SK-N-SH treated with all-trans-retinoic acid at 6 μM for 48 hours (cell line): ENCODE measurements at places on chromosomes 4 and X.

- peak; percentile 52; the same call in 1 of the 3 replicates for ATAC-seq
These were observed 281.5 kb upstream of the KLF3 start for GRCh38 chr4:38382520-38382919.

DNA sequence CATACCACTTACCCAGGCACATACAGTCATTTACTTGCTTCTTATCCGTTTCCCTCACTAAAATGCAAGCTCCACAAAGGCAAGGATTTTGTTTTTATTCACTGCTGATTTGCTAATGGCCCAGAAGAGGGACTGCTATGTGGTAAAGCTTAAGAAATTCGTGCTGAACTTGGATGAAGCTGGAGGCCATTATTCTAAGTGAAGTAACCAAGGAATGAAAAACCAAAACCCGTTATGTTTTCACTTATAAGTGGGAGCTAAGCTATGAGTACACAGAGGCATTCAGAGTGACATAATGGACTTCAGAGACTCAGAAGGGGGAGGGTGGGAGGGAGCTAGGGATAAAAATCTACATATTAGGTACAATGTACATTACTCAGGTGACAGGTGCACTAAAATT, 47.2 kb downstream of the RAB33B start:
- ATAC-seq, result no peak

DNA sequence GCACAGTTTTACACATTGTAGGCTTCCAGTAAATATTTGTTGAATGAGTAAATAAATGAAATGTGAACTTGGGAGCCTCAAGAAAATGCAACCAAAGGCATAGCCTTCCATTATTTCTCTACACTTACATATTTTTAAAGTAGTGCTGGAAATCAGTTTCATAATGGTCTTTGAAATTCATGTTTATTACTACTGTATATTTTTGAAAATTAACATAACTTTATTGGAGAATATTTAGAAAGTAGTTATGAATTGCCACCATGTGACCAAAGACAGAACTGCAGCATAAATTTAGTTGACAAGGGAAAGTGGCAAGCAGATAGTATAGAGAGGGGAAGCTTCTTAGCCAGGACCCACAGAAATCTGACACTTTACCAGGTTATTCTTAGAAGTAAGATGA, 6.4 kb downstream of the TCEAL8 start:
- ATAC-seq, result peak; percentile 66

DNA sequence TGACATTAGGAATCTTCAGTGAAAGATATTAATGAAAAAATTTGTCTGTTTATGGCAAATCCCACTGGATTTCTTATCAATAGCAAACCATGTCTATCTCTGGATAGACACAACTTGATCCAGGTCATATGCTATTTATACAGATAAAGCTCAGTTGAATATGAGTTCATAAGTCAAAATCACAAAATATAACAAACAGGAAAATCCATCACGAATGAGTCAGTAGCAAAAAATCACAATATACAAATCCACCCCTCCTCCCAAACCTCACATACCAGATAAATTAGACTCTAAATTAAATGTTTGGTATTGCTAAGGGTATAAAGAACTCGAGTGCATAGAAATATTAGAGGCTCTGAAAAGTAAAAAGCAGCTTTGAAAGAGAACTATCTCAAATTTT, 420.5 kb downstream of the TLL1 start:
- ATAC-seq, result no peak

DNA sequence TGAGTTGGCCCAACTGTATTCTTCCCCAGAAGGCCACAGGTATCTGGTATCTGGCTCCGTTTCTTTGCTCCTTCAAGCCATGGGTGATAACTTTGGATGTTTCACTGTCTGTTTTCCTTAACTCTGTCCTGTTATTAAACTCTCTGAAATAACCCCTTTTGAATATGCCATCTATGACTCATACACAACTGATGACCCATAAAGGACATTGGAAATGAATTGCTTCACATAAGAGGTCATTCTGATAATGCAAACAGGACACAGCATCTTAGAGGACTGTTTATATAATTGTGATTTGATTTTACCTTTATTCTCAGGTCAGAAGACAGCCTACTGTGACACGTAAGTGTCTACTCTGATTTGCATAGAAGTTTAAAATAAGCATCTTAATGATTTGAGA, 227.7 kb downstream of the VEGFC start:
- no peak for ATAC-seq

GRCh38 chr4:112055100-112055499, 90.2 kb upstream of the FAM241A start:
- no peak for ATAC-seq

DNA sequence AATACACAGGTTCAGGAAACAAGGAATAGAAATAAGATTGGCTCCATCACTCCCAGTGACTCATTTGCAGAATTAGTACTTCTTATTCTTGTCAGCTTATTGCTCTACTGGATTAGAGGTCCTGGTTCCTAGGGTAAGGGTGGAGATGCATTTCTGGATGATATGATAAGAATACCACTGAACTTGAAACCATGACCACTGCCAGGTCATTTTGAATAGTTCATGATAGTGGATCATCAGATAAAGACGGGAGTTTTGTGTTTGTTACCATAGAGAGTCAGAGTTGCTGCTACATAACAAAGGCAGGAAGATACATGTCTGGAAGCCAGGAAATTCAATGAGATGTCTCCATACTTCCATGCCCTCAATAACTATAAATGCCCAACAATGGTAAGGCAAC, 109.2 kb upstream of the FAT1 start:
- ATAC-seq, result no peak

GRCh38 chrX:53768451-53768850, 81.9 kb upstream of the HUWE1 start:
- ATAC-seq, result no peak

GRCh38 chr4:71333368-71333767, 5.5 kb upstream of the SLC4A4 start:
- no peak for ATAC-seq

DNA sequence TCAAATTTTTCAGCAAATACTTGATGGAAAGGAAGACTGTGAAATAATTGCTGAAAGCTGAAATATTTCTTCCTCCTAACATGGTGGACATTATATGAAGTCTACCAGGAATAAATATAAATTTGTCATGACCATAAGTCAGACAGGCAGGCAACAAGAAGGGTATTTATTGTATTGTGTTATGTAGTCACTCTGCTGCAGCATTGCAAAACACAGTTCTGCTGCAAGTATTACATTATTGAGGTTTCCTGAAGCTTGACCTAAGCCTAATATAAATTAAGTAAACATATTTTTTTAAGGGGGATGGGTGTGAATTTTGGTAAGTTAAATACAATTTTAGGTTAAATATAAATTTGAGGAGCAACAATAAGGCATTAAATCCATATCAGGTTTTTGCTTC, 60.2 kb upstream of the MAOA start:
- no peak for ATAC-seq

GRCh38 chrX:106286053-106286650, 118.0 kb downstream of the PWWP3B start:
- ATAC-seq, result no peak

DNA sequence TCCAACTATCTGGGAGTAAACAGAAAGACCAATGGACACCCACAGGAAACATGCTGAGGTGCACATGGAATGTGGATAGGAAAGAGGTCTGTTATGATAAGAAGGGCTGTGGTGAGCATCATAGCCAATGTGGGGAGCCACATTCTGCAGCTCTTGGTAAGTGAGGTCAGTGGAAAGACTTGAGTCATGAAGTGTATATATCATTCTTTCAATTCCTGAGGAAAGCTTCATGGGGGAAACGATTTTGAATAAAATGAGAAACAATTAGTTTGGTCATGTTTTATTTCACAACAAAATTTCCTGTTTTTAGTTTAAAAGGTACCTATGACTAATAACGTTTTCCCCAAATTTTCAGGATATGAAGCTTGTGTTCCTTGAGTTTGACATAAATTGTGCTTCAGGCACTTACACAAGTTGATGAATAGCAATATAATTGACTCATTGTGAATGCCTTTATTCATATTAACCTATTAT, 41.4 kb upstream of the RASSF6 start:
- no peak for ATAC-seq

GRCh38 chr4:3771164-3771809, 5.1 kb downstream of the ADRA2C start:
- ATAC-seq, result no peak

GRCh38 chr4:2871911-2872310, 28.3 kb downstream of the ADD1 start:
- no peak for ATAC-seq

DNA sequence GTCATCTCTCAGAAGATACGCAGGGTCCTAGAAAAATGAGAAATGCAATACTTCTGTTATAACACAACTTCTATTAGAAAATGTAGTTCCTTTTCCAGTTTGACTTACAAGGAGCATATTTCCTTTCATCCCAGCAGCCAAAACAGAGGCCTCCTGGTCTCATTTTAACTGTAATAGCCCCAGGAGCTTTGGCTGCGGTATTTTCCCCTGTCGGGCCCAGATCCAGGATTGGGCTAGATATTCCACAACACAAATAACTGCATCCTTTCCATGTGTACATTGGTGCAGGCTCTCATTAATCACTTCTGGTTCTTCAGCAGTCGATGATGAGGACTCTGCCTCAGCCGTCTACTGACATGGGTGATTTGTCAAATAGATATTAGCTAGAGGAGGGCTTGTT, 166.1 kb downstream of the TENM3 start:
- no peak for ATAC-seq

- ATAC-seq, result peak; percentile 75
These were observed 245.9 kb upstream of the GIMD1 start for GRCh38 chr4:106614441-106614840.

DNA sequence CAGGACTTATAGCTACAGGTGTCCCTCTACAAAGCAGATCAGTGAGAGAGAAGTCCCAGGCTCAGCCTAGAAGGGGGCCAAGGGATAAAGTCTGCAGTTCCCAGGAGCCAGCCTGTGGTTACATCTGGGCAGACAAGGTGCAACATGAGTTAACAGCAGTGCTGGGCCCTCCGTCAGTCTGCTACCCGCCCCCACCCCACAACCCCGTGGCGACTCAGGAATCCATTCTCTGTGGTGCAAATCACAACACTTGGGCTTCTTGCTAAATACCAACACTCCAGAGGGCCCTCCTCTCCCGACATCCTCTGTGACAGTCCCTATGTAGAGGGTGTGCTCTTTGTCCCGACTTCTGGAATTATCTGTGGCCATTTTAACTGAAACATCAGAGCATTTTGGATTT, 13.8 kb downstream of the GPM6B start:
- no peak for ATAC-seq

DNA sequence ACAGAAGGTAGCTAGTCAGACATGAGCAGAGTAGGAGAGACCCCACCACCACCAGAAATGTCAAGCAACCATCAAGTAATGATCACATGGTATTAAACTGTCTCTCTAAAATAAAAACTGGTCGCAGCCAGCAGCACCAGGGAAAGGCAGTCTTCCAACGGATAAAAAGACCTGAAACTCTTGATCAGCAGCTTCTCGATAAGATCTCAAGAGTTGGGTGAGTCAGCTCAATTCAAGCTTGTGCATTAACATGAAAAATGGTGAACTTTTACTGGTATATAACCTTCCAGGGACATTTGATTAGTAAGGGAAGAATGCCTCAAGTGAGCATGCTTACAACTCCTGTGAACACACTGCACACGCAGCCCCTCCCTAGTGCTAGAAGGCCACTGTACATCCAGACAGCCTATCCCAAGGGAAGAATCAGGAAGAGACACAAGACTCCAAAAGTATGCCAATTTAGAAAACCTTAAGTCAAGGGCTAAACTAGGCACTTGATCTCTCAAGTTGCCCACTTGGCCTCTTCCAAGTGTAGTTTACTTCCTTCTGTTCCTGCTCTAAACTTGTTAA, 270.0 kb upstream of the GNPDA2 start:
- no peak for ATAC-seq

GRCh38 chrX:106263817-106264216, 95.7 kb downstream of the PWWP3B start:
- no peak for ATAC-seq

DNA sequence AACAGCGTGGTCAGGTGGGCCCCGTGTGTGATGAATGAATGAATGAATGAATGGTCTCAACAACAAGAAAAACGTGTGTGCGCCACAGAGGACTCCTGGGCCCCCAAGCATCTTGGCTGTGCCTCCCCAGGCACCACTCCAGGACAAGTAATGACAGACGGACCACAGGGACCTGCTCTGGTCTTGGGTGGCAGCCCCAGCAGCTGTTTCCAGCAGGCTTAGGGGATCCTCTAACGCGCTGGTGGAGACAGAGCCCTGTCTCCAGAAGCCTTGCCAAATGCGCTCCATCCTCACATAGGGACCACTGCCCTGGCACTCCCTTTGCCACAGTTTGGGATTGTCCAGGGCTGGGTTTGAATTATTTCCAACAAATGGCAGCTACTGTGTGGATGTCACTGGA, 39.1 kb downstream of the PSAPL1 start:
- ATAC-seq, result no peak

- ATAC-seq, result no peak
These were observed 79.2 kb downstream of the TRIML1 start for GRCh38 chr4:188218392-188218791.

- ATAC-seq, result no peak
These were observed 42.0 kb upstream of the USP9X start for GRCh38 chrX:41043196-41043595.

DNA sequence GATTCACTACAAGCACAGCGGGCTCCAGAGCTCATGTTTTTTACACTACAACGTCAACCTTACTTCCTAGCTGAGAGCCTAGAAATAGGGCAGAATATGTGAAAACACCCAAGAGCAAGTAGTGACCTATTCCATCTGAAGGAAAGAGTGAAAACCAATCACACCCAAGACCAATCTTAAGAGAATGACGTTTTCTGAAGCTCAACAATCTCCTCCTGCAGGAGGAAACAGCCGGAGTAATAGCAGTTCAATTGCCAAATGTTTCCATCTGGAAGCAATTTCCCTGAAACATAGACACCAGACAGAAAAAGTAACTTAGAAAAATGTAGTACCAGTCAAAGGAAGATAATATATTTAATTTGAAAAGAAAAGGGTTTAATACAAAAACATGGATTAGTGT, 142.4 kb downstream of the ANXA5 start:
- ATAC-seq, result peak; percentile 40; the same call in 2 of the 3 replicates

DNA sequence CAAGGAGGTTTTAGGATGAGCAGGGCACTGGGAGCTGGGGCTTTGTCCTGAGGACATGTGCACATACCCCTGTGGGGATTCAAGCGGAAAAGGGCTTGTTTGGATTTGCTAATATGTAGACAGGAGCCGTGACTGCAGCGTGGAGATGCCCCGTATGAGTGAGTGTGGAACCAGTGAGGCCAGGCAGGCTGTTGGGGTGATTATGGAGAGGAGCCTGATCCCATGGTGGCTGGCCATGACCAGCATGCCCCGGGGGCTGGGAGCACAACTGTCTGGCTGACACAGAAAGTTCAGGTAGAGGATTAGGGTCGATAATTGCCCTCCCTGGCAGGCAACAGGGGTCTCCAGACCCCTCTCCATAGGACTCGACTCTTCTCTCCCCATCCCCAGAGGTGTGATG, 68.8 kb upstream of the STX18 start:
- no peak for ATAC-seq

DNA sequence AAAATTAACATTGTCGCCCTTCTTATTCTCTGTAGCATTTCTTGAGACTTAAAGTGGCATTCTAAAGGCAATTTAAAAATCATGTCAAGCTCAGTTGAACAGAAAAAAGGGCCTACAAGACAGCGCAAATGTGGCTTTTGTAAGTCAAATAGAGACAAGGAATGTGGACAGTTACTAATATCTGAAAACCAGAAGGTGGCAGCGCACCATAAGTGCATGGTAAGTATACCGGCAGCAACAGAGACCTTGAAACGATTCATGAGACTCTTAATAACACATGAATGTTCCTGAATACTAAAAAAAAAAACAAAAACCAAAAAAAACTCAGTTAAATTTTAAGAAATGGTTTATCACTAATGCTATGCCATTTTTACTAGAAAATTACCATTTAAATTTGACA, 82.4 kb upstream of the HPRT1 start:
- peak; percentile 20; the same call in 2 of the 3 replicates for ATAC-seq
